ENCODE measurements at places on chromosomes 13 and 19.

DNA sequence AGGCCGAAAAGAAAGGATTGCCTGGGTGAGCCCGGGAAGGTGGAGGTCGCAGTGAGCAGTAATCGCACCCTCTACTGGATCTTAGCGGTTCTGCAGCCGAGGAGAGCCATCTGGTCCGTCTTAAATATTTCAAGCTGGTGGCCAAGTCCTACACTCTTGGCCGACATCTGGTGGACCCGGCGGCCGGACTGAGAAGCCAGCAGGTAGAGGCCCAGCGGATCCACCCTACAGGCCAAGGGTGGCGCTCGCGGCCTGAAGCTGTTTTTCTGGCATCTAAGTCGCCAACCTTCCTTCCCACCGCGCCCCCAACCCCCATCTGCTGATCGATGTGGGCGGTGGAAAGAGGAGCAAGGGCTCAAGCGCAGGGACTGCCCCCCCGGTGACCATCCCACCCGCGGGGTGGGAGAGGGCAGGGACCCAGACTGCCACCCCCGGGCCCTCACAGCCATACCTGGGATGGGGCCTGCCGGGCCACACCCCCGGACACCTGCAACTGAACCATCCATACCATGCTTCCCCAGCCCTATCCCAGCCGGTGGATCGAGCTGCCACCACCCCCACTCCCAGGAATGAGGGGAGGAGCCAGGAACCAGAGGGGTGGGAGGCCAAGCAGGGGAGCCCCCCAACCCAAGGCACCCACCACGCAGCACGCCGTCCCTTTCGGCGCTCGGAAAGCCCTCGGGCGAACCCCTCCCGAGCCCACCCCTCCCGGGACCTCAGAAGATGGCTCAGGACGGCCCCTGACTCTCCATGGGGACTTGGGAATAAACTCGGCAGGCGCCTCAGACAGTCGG, 46.3 kb upstream of the ZNF730 start:
- DNase-seq: no peak

- DNase-seq: no peak
Measured at GRCh38 chr13:68185444-68186141, 955.5 kb upstream of the PCDH9 start.

DNA sequence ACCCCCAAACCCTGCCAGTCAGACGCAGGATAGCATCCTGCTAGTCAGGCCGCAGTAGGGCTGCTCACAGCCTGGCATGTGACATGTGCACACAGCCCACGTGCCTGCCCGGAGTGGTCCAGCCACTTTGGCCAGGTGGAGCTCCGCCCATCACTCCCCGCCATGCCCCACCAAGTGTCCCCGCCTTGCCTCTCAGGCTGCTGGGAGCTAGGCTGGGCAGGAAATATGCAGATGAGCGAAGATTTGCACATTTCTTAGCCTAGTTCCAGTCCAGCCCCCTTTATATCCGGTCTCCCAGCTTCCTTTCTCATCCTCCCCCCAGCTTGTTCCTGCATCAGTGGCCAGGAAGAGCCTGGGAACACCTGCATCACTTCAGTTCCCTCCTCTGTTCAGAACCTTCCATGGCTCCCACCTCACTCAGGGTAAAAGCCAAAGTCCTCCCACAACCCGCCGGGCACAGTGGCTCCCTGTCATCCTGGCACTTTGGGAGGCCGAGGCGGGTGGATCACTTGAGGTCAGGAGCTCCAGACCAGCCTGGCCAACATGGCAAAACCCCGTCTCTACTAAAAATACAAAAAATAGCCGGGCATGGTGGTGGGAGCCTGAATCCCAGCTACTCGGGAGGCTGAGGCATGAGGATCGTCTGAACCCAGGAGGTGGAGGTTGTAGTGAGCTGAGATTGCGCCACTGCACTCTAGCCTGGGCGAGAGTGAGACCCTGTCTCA, 2.3 kb upstream of the DOCK6 start:
- no peak for DNase-seq

- DNase-seq: peak; percentile 60
Measured at GRCh38 chr19:38729653-38730469, 14.4 kb downstream of the CAPN12 start.

- DNase-seq: no peak
Measured at GRCh38 chr19:4337906-4338440, 654 bp downstream of the STAP2 start.

DNA sequence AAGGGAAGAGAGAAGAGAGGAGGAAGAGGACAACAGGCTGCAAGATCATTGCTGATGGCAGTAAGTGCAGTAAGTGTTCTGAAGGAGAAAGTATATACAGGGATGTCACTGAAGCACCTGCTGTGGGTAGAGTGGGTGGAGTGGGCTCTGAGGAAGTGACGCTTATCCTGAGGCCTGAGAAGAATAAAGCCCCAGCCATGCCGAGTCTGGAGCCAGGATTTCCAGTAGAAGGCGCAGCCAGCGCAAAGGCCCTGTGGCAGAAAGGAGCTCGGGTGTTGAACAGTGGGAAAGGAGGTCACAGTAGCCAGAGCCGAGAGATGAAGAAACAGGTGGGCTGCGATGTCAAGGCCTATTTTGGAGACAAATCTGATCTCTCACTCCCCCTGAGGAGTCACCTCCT, 31.8 kb upstream of the ADGRE5 start:
- no peak for DNase-seq

- DNase-seq: no peak
Measured at GRCh38 chr13:44425041-44425814, 51.6 kb downstream of the SERP2 start.

GRCh38 chr19:48351341-48351752, 12.4 kb downstream of the TMEM143 start:
- DNase-seq: peak; percentile 66

- no peak for DNase-seq
Measured at GRCh38 chr13:94959626-94960025, 247.3 kb upstream of the SOX21 start.

- DNase-seq: no peak
Measured at GRCh38 chr13:52744842-52745375, 5.3 kb upstream of the CNMD start.

DNA sequence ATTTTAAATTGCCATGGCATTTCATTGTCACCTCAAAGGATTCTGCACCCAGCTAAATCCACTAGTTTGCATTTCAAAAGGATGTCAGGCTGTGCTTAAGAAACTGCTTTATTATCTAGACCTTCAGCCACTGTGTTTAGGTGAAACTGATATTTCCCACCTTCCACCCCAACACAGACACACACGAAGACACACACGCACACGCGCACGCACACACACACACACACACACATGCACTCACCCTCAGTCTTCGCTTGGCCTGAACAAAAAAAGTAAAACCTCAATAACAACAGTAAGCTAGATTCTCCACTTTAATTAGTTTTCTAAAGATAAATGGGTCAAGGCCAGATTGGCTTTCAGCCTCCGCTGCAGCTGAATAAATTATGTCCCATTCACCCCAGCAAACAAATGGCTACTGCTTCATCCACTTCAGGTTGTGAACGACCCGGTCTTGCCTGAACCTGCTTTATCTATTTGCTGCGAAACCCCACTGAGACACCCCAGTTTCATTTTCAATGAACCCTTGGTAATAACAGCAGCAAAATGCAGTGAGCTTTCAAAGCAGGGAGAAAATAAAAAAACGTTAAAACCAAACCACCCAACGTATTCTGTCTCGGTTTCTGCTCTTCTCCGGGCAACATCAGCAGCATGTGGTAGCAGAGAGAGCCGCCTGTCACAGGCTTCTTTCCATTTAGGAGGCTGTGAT, 166.8 kb downstream of the DCT start:
- no peak for DNase-seq

GRCh38 chr19:8396563-8397203, 6.5 kb downstream of the RAB11B start:
- DNase-seq: peak; percentile 27

GRCh38 chr13:80033286-80033685, 307.6 kb downstream of the SPRY2 start:
- DNase-seq: no peak

DNA sequence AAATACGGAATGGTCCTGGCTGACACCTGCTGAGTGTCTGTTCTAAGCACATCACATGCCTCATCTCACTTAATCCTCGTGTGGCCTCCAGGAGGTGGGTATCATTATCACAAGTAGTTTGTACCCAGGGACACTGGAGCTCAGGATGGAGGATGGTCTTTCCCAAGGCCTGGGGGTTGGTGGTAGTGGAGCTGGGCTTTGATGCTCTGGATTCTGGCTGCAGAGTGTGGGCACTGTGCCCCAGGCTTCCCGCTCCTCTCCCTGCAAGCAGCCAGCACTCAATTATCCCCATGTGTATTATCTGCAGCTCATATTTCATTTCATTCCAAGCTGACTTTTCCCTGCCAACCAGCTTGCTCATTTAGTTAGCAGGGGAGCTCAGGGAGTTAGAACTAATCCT, 52.1 kb downstream of the SIAH3 start:
- DNase-seq: no peak

- DNase-seq: no peak
Measured at GRCh38 chr13:43908156-43909126, 28.7 kb downstream of the LACC1 start.

GRCh38 chr13:50141375-50141975, 126.2 kb downstream of the KCNRG start:
- no peak for DNase-seq

GRCh38 chr13:76297331-76297730, 588.9 kb downstream of the KCTD12 start:
- DNase-seq: no peak

GRCh38 chr19:12034620-12035019, 859 bp downstream of the ZNF433 start:
- DNase-seq: no peak

GRCh38 chr19:47210689-47211316, 20.2 kb downstream of the BBC3 start:
- peak; percentile 72 for DNase-seq

- no peak for DNase-seq
Measured at GRCh38 chr13:59950266-59950665, 213.5 kb downstream of the DIAPH3 start.

DNA sequence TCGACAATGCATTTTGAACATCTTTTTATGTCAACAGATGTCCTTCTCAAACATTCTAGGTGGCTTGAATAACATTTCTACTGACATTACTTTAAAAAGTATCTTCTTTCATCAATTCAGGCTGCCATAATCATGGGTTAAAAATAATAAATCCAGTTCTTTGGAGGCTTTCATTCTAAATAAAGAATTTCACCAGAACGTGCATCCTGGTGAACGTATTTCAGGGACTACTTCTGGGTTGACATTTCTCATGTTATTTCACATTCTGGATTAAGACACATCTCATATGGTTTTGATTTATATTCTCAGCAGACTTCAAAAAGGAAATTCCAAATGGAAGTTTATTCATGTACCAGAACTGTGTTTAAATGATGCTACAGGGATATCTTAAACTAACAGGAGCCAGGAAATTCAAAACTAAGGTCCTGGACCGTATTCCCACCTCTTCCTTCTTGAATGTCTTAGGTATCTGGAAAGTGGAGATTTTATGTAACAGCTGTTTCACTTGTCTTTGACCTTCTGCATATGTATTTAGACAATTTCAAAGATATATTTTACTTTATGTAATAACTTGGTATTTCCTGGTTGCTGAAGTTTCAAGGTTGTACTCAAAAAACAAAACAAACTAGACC, 107.2 kb downstream of the STARD13 start:
- DNase-seq: no peak

DNA sequence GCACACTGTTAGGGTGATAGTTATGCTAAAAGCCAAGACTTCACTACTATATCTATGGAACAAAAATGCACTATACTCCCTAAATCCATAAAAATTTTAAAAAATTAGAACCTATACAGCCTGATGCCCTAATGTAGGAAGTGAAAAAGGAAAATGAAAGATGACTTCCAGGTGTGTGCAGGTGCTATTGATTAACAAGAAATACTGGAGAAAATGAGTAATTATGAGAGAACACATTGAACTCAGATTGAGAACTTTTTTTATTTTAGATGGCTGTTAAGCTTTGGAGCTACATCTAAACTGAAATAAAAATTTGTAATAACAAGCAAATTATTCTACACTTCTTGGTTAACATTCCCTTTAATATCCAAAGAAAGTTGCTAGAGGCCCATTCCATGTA, 1015.7 kb downstream of the PCDH9 start:
- DNase-seq: no peak

GRCh38 chr13:49495783-49496762, at the start of gene PHF11:
Gene PHF11 (plus strand): TSS chr13:49495953. CDS start chr13:49496002, 49 bp downstream.
- DNase-seq: peak; percentile 75

DNA sequence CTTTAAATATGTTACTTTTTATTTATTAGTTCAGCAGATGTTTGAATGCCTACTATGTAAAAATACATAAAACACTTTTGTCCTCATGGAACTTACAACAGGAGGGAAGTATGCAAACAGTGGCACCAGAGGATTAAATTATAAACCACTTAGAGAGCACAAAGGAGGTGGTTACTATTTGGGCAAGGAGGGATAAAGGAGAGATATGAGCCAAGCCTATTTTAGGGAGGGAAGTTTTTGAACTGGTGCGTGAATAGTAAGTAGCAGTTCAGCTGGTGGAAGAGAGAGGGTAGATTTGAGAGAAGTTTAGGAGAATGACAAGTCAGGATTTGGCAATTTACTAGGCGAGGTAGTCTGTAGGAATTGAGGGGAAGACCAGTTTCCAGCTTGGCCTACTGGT, 8.6 kb downstream of the AKAP11 start:
- DNase-seq: no peak

DNA sequence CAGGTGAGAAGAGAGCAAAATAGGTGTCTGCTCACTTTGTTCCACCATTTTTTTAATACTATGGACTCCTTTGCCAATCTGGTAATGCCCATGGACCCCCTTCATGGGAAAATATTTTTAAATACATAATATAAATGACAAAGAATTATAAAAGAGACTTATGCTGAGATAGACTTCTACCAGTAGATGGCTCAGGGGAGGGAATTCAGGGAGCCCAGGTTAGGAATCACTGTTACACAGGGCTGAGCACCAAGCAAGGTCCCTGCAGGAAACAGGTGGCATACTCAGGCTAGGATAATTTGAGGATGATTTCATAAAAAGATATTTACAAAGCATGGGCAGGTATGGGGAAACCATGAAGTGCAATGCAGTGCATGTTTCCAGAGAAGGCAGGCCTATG, 525.9 kb downstream of the FGF9 start:
- no peak for DNase-seq

GRCh38 chr13:44763615-44764301, 187.6 kb upstream of the TSC22D1 start:
- DNase-seq: no peak

- no peak for DNase-seq
Measured at GRCh38 chr13:103539721-103540381, 473.6 kb upstream of the SLC10A2 start.

DNA sequence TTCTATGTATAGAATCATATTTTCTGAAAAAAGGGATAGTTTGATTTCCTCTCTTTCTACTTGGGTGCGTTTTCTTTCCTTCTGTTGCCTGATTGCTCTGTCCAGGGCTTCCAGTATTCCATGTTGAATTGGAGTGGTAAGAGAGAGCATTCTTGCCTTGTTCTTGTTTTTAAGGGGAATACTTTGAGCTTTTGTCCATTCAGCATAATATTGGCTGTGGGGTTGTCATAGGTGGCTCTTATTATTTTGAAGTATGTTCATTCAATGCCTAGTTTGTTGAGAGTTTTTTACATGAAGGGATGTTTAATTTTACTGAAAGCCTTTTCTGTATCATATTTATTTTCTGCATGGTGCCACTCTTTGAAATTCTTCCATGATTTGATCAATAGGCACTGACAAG, 173.5 kb upstream of the IRS2 start:
- no peak for DNase-seq

GRCh38 chr19:1354970-1355567, 28.6 kb upstream of the NDUFS7 start:
- no peak for DNase-seq
